Renal cortical epithelial cell (primary cell): ENCODE measurements at places on chromosomes 3 and 15. TPM values are rescaled to one million over a fixed set of nuclear protein-coding genes. Genes with fewer than 3 reads are reported as not detected.

GRCh38 chr15:89898614-89899294 lies 5.0 kb upstream of the AP3S2 start:
- DNase-seq = peak; percentile 55

- no peak for DNase-seq
These were observed 94.3 kb downstream of the TBC1D2B start for GRCh38 chr15:77983091-77983707.

DNA sequence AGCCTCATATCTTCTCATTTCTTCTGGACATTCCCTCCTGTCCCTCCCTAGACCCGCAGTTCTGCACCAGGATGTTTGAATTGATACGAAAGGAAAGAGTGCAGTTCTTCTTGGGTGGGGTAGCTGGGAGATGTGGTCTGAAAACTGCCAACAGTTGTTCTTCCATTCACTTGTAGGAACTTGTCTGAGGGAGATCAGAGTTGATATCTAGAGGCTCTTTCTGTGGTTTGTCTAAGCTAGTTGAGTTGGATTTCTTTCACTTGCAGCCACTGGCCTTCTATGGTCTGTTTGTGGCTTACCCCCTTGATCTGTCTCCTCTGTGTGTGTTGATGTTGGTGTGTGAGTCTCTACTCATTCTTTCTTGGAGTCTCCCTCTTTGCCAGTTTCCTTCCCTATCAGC lies 42.5 kb upstream of the PIK3CB start:
- no peak for DNase-seq

The ATP8B4 gene
- 0.30 and 1.6 TPM in 2 replicates for total RNA-seq

- no peak for DNase-seq
These were observed 156.6 kb upstream of the RGMA start for GRCh38 chr15:93245661-93246042.
